ENCODE measurements at places on chromosomes 5 and 9.

DNA sequence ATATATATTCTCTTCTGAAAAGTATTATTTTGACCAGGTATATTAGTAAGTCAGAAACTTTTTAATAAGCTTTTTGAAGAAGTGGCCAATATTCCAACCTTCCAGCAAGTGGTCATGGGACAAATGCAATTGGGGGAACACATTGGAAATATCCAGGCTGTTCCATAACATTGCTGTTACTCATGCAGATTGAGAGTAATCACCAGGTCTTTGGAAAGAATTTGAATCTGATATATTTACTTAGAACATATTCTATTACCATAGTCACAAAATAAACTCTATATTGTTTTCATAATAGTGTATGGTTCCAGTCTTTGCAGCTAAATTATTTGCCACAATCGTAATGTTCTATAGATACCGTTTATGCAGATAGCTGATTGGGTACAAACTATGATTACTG lies 102.8 kb downstream of the TAF11L14 start:
- no peak for DNase-seq

- DNase-seq, result no peak
These were observed 794.9 kb upstream of the ARRDC3 start for GRCh38 chr5:92177926-92178487.

- no peak for DNase-seq
These were observed 400.0 kb downstream of the DEPDC1B start for GRCh38 chr5:60299944-60300343.

GRCh38 chr5:124514956-124515355 lies 231.5 kb downstream of the ZNF608 start:
- no peak for DNase-seq

GRCh38 chr5:172777881-172778814 lies 7.2 kb upstream of the DUSP1 start:
- DNase-seq, result no peak

GRCh38 chr5:135448071-135448739 lies 1.1 kb upstream of the DCANP1 start:
- DNase-seq, result no peak

- DNase-seq, result no peak
These were observed 127.8 kb downstream of the SEC61B start for GRCh38 chr9:99349870-99350269.

- no peak for DNase-seq
These were observed 52.4 kb downstream of the USP20 start for GRCh38 chr9:129887334-129888292.

DNA sequence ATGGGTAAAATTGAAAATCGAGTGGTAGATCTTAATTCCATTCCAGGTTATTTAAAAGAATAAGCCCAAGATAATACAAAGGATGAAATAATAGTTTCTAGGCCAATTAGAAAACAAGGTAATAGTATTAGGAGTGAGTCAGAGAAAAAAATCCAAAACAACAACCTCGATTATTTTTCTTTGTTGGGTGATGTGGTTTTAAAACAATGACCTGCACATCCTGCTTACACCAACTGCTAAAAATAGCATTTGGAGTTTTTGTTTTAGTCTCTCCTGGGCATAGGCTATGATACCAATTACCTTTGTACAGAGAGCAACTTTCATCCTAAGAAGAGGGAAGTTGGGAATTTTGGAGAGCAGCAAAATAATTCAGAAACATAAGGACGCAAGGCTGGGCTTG lies 101.7 kb upstream of the MYO10 start:
- no peak for DNase-seq

GRCh38 chr9:133419005-133419404 lies 1.2 kb upstream of the REXO4 start:
- DNase-seq, result no peak

DNA sequence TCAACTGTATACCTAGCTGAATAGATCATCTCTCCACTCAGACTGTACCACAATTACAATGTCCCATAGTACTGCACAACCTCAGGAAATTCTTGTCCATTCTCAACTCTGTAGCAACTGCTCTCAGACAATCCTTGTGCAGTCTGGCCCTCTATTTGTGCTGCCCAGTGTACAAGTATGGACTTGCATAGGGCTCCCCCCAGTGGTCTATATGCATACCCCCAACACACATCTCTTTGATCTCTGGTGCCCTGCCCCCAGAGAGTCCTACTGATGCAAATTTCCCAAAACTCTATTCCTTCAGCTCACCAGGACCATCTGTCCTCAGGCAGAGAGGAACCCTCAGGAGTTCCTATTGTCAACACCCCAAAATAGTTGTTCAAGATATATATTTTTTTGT lies 205.3 kb downstream of the SLCO4C1 start:
- DNase-seq, result no peak

GRCh38 chr5:179171251-179171815 lies 111.2 kb downstream of the ZNF354C start:
- DNase-seq, result no peak

All from stimulated activated CD8-positive, alpha-beta memory T cell treated with anti-CD3 and anti-CD28 coated beads, Interleukin-7, amount 100 ng/mL, for 24 hours (primary cell).